ENCODE measurements at places on chromosomes 3 and 15.

GRCh38 chr15:31486906-31487695 is 160.5 kb downstream of the KLF13 start:
- DNase-seq, result no peak

GRCh38 chr3:109803274-109803673 is 465.9 kb upstream of the DPPA4 start:
- no peak for DNase-seq

GRCh38 chr3:15391007-15391406 is 36.3 kb downstream of the METTL6 start:
- DNase-seq, result no peak

GRCh38 chr3:43031889-43032545 is 52.9 kb downstream of the GASK1A start:
- no peak for DNase-seq

GRCh38 chr15:62413786-62414185 is 248.7 kb upstream of the C2CD4B start:
- no peak for DNase-seq

DNA sequence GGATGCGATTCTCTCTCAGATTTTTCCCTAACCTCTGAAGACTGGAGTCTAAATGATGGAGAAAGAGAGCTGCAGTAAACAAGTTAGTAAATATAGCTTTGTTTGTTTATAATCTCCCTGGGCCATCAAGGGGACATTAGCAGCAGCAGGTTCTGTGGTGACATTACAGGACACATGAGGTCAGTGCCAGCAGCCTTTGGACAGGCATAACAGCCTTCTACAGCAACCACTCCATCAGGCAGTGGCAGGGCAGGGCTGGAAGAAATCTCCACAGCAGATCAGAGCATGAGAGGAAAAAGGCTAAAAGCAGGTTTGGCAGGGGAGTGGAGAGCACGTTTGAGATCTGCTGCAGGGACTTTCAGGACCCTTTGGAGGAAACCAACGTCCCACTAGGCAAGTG is 127.6 kb upstream of the ACP3 start:
- DNase-seq, result no peak

Measured in activated naive CD4-positive, alpha-beta T cell (primary cell).